ENCODE measurements at places on chromosomes 2 and 18.

DNA sequence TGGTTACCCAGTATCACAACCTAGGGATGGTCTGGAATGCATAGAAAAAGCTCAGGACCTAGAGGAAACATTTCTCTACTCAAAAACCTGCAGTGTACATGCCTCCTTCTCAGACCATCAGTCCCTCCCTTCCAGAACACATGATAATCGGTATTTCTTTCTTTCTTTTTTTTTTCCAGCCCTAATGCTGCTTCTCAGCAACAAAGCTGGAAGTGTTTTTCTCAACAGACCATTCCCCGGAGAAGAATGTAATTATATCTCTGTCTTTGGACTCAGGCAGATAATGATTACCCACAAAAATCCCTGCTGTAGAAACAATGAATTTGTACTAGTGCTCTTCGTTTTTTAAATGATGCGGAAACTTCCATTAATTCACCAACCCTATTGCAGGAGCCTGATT, 44.1 kb upstream of the NDUFV2 start:
- no peak for DNase-seq

GRCh38 chr2:30766666-30767065, 40.6 kb downstream of the CAPN13 start:
- no peak for DNase-seq

- DNase-seq = no peak
These were observed 90.0 kb upstream of the ALPP start for GRCh38 chr2:232288489-232289030.

DNA sequence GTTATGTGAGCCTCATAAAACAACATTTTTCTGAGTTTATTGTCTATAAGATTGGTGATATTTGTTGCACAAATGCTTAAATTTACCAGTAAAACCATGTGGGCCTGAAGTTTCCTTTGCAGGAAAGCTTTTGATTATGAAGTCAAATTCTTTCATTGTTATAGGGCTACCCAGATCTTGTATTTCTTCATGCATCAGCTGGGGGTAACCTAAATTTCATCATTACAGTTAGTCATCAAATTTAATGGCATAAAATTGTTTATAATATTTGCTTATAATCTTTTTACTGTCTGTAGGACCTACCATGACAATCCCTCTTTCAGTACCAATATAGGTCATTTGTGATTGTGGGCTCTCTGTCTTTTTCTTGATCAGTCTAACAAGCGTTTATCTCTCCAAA, 47.8 kb downstream of the SMAD2 start:
- no peak for DNase-seq

- DNase-seq = no peak
These were observed 3.8 kb downstream of the GALNT5 start for GRCh38 chr2:157261199-157261782.

All from stimulated activated CD4-positive, alpha-beta T cell treated with anti-CD3 and anti-CD28 coated beads, Interleukin-1b, Interleukin-23, amount 100 ng/mL, for 1 hour (primary cell).